OCI-LY7 (cell line): ENCODE measurements at places on chromosomes 6 and 20.
A peak's percentile ranks its signal among the peaks of the same experiment; 100 is the strongest.

DNA sequence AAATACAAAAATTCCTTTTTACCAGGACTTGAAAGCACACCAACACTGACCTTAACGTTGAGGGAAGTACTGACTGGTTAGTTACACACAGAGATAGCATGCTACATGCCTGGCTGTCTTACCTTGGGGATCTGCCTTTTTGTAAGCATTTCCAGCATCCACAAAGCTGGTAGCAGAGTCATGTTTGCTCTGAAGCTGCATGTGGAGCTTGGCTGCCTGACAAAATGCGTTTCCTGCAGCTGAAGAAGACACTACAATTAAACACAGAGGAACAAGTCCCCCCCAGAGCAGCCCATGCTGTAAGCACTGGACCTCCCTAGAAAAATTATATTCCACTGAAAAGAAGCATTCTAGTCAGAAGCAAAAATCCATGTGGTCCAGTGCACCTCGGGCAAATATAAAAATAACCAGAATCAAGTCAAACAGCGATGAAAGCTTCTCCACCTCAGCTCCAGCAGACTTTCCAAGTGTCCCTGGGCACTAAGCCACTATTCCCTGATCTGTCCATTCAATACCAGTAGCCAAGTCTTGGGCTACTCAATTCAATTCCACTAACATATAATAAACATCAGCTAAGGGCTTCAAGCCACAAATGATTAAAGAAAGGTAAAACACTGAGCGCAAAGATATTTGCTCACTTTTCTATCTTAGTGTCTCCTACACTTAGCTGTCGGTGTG lies 24.2 kb downstream of the NAPB start:
- DNase-seq: no peak

DNA sequence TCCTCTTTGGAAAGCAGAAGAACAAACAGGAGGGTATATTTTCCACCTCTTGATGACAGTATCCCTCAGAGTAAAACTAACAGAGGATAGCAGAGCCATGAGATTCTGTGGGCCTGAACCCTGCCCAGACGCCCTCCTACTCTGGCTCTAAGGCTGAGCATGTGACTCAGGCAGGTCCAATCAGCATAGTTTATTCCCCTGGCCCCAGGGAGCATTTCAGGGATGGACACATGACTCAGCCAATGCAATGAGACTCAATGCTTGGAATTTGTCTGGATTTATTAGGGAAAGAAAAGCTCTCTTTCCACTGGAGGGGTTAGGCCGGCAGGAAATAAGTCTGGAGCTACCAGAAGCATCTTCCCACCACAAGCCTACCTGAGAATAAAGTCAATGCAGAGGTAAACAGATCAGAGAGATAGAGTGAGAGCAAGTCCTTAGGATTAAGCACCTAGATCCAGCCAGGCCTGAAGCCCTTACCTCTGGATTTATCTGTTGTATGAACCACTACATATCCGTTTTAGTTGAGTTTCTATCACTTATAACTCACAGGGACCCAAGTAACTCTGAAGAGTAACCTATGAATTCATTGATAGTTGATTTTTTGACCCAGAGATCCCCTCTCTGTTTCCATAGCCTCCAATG lies 68.2 kb upstream of the EYA2 start:
- no peak for DNase-seq

GRCh38 chr6:170262489-170263088 lies 28.3 kb downstream of the DLL1 start:
- no peak for DNase-seq

DNA sequence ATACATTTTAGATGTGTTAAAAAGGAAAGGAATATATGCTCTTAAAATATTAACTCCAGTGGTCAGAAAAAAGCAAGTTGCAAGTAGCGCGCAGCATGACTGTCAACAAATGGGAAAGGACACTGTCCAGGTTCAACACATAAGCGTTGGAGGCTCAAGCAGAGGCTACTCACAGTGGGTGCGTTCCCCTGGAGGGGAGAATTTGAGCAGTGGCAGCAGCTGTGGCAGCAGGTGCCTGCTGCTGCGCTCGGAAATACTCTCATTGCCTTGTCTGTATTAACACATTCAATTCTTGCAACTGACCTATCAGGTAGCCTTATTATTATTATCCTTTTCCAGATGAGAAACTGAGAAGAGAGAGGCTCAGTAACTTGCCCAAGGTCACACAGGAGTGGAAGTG lies 21.9 kb upstream of the CCN6 start:
- DNase-seq: no peak

- no peak for DNase-seq
Observed at GRCh38 chr6:22906091-22906549, 336.8 kb downstream of the HDGFL1 start.

- DNase-seq: no peak
Observed at GRCh38 chr6:2579241-2579761, 171.4 kb downstream of the MYLK4 start.

GRCh38 chr6:159134701-159135364 lies 34.4 kb upstream of the FNDC1 start:
- DNase-seq: peak; percentile 88

GRCh38 chr20:45088247-45088646 lies 12.7 kb downstream of the KCNS1 start:
- no peak for DNase-seq

DNA sequence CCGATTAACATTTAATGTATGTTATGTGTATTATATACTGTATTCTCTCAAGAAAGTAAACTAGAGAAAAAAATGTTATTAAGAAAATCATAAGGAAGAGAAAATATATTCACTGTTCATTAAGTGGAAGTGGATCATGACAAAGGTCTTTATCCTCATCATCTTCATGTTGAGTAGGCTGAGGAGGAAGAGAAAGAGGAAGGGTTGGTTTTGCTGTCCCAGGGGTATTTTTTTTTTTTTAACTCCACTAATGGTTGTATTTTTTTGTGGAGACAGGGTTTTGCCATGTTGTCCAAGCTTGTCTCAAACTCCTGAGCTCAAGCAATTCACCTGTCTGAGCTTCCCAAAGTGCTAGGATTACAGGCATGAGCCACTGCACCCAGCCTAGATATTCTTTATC lies 11.0 kb downstream of the ECT2L start:
- no peak for DNase-seq

DNA sequence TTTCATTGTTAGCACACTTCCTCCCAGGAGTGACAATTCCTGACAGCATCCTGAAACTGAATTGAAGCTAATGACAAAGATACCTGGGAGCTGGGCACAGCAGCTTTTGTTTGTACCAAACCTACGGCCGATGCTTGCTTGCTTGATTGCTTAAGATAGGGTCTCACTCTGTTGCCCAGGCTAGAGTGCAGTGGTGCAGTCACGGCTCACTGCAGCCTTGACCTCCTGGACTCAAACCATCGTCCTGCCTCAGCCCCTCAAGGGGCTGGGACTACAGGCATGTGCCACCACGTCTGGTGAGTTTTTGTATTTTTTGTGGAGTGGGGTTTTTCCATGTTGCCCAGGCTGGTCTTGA lies 84.7 kb upstream of the SCP2D1 start:
- DNase-seq: no peak

- DNase-seq: no peak
Observed at GRCh38 chr6:8113131-8113654, 10.8 kb upstream of the EEF1E1 start.

GRCh38 chr6:141107591-141108160 lies 1025.0 kb upstream of the GJE1 start:
- DNase-seq: no peak

DNA sequence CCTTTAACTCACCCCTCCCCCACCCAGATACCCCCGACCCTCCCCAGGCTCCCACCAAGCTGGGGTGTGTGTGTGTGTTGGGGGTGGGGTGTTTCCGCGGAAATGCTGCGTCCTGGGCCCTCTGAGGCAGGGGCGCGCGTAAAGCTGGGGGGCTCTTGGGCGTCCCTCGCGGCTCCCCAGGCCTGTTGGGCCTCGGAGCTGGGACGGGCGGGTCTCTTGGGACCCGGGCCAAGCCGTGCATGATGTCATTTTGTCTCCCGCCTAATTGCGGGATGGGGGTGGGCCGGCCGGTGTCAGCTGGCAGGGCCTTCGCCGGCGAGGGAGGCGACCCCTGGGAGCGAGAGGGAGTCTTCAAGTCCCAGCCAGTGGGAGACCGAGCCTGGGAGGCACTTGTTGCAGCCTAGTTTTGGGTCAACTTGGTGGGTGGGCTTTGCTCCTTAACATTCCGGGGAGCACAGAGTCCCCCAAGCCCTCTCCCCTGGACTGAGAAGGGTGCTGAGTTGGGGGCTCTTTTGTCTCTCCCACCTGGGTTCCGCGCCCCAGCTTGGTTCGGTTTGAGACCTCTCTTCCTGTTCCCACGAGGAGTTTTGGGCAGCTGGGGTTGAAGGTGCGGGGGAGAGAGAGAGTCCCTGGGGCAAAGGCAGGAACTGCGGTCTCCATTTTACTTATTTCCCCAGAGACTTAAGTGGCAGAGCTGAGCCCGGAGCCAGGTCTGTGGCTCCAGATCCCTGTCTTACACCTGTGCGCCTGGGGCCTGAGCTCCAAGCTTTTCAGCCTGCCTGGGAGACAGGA lies 623 bp downstream of the MYBL2 start:
- peak; percentile 84 for DNase-seq

- no peak for DNase-seq
Observed at GRCh38 chr6:165817148-165817547, 154.1 kb upstream of the PDE10A start.

- DNase-seq: no peak
Observed at GRCh38 chr6:20542927-20543602, 8.8 kb downstream of the CDKAL1 start.

DNA sequence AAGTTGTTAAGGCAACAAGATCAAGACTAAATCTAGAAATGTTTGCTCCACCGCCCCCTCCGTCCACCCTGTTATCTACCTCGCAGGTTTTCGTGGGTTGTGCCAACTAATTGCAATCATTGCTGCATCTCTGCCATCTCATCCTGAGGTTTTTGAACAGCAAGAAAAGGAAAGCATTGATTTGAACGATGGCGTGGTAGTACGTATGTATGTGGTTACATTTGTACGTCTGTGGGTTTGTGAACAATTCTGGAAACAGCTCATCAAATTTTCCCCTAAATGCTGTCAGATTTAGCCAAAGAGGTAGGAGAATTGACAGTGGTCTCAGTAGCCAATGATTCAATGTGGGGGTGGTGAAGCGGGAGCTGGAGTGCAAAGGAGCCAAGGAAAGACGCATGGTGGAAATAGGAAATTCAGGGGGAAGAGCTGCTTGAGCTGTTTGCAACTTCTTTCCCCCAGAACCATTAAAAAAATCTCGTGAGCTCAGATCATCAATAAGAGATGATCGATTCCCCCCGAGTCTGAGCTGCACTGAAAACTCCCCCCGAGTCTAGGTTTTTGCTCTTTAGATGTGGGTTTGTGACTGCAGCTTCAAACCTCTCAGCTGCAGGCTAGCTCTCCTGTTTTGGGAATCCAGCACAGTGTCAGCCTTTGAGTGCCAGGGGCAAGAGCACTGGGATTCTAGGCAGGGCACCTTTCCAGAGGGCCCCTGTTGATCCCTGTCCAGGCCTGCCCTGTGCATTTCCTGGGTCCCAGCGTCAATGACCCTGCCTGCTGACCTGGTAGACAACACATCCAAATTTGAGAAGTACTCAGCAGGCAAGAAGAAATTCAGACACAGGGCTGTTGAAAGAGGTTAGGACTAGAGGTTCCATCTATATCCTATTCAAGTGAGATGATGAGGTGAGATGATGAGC lies 72.6 kb upstream of the LY86 start:
- DNase-seq: no peak

GRCh38 chr6:89950879-89951391 lies 56.7 kb downstream of the GJA10 start:
- DNase-seq: no peak
